ENCODE measurements at places on chromosomes 16 and 17.

- no peak for DNase-seq
These were observed 73.1 kb upstream of the MAF start for GRCh38 chr16:79673635-79674034.

- no peak for DNase-seq
These were observed 84.8 kb upstream of the HNF1B start for GRCh38 chr17:37829592-37830123.

DNA sequence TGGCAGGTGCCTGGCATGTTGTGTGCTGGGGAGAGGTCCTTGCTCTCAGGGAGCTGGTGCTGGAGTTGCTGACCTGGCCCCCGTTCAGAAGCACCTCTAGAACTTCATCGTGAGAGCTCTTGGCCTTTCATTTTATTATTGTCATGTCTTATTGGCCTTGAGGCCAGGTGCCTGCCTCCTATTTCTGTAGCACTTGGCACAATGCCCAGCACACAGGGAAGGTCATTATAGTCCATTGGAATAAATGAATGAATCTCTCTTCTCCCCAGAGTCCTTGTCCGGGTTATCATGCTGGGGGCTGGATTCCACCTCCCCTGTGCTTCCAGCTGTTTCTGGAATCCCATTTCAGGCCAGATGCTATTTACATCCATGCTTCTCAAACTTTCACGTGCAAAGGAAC, 169.2 kb downstream of the HAPSTR1 start:
- DNase-seq: no peak

- peak; percentile 82 for DNase-seq
These were observed 17.6 kb downstream of the ZNF213 start for GRCh38 chr16:3152277-3152990.

DNA sequence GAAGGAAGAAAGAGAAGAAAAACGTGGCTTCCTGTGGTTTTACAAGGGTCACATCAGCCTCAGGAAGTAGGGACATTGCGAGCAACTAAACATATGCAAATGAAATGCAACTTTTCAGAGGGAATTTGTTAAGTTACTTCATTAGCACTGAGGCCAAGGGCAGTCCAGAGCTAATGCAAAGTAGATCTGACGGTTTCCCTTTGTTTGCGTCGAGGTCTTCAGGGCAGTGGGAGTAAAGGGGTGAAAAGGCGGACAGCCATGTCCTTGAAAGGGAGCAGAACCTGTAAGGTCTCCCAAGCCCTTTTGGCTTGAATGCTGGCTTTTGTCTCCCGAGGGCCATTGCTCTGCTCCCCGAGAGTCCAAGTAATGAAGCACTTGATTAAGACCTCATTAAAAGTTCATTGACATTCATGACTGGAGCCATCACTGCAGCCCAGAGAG, 85.0 kb downstream of the PMP22 start:
- no peak for DNase-seq

DNA sequence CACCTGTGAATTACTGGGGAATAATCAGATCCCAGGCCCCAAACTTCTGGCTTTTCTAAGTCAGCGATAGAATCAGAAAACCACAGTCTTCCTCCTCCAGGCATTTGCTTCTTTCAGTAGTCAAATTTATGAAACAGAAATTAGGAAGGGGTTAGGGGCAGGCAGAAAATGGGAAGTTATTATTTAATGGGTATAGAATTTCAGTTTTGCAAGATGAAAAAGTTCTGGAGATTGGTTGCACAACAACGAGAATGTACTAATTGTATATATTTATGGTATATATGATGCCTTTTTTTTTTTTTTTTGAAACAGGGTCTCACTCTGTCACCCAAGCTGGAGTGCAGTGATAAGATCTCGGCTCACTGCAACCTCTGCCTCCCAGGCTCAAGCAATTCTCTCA, 23.5 kb downstream of the ORC6 start:
- DNase-seq: no peak

- no peak for DNase-seq
These were observed 22.4 kb upstream of the DYNLRB2 start for GRCh38 chr16:80518436-80518835.

GRCh38 chr17:11278186-11278991, 37.4 kb downstream of the SHISA6 start:
- DNase-seq: no peak
